ENCODE measurements at places on chromosomes 6 and 20. TPM values are rescaled to one million over a fixed set of nuclear protein-coding genes. Genes with fewer than 3 reads are reported as not detected.

- H3K27ac ChIP-seq = peak overlapping the region; percentile 66
- peaks cover 11% of the 10 kb centered on the region for H3K4me1 ChIP-seq
- peaks cover 29% of the 10 kb centered on the region for H3K36me3 ChIP-seq
- no peak overlapping the region for H3K4me3 ChIP-seq
Observed at GRCh38 chr20:32155017-32155981, 45.8 kb downstream of the TM9SF4 start.

GRCh38 chr6:112221981-112222852 lies 32.1 kb downstream of the LAMA4 start:
- peak; percentile 93 for DNase-seq
- H3K27me3 ChIP-seq = no peaks in the 10 kb centered on the region
- H3K4me1 ChIP-seq = peaks cover 38% of the 10 kb centered on the region
- H3K4me3 ChIP-seq = no peak overlapping the region
- no peaks in the 10 kb centered on the region for H3K36me3 ChIP-seq

DNA sequence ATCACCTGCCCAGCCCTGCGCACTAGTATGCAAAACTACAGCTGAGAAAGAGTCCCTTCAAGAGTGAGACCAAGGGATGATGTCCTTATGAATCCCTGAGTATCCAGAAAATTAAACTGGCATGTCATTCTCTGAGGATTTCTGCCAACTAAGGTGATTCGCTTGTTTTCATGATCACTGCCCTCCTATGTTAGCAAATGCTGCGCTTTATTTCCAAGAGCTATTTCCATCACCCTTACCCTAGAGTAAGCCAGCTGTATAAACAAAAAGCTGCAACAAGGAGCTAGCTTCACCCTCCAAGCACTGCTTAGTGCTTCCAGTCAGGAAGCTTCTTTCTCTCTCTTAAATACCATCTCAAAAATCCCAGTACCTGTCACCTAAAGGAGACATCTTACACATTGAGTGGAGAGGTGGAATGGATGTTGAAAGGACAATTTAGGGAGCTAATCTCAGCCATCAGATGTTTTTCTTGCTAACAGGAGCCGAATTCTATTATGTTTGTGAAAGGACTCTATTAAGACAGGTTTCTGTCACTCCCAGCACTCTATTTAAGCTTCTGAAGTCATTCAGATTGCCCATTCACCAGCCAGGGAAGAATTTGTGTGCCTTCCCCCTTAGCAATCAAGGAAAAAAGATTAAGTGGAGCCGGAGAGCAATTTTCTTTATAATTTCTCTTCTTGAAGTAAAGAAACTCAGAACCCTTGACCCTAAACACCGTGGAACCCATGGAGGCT lies 322.2 kb downstream of the NRN1 start:
- H3K27me3 ChIP-seq = no peaks in the 10 kb centered on the region
- H3K4me1 ChIP-seq = no peaks in the 10 kb centered on the region
- no peak overlapping the region for H3K4me3 ChIP-seq
- no peak overlapping the region for H3K27ac ChIP-seq
- no peaks in the 10 kb centered on the region for H3K36me3 ChIP-seq

DNA sequence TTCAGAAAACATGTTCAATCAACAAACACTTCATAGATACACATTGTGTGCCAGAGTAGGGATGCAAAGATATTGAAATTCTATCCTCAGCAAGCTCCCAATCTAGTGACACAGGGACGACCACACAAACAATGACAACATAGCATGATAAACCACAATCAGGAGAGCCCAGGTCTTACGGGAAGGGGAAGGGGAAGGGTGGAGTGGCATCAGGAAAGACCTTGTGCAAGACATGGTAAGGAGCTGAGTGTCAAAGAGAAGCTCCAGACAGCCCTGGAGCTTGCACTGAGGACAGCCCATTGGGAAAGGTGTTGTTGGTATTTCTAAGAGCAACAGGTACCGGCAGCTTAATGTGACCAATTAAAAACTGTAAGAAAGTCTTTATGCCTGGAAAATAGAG lies 103.6 kb downstream of the PDE7B start:
- H3K27ac ChIP-seq = no peak overlapping the region
- no peaks in the 10 kb centered on the region for H3K4me1 ChIP-seq
- H3K27me3 ChIP-seq = no peaks in the 10 kb centered on the region
- H3K36me3 ChIP-seq = no peaks in the 10 kb centered on the region

- H3K27me3 ChIP-seq = no peaks in the 10 kb centered on the region
- no peaks in the 10 kb centered on the region for H3K36me3 ChIP-seq
- no peak for DNase-seq
- no peak overlapping the region for H3K27ac ChIP-seq
- no peaks in the 10 kb centered on the region for H3K4me1 ChIP-seq
- H3K4me3 ChIP-seq = no peak overlapping the region
Observed at GRCh38 chr6:168427184-168427583, 13.8 kb upstream of the SMOC2 start.

GRCh38 chr6:5337573-5337972 lies 76.3 kb downstream of the FARS2 start:
- DNase-seq = peak; percentile 83
- H3K4me1 ChIP-seq = no peaks in the 10 kb centered on the region
- no peaks in the 10 kb centered on the region for H3K27me3 ChIP-seq
- no peaks in the 10 kb centered on the region for H3K36me3 ChIP-seq
- no peak overlapping the region for H3K27ac ChIP-seq

DNA sequence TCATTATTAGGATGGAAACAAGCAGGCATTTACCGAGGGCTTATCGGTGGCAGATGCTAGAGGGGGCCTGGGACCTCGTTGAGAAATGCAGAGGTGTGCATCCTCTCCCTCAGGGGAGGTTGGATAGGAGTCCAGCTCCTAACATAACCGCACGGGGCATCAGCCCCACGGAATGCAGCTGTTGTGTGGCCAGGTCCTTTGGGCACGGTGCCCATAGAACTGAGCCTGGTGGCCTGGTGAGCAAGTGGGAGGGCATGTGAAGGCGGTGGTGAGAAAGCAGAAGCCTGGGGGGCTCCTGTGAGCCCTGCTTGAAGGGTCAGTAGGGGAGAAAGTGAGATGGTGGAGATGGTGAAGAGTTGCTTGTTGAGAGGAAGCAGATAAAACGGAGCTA lies 143.7 kb downstream of the CDH26 start:
- no peaks in the 10 kb centered on the region for H3K4me1 ChIP-seq
- no peaks in the 10 kb centered on the region for H3K27me3 ChIP-seq
- H3K4me3 ChIP-seq = no peak overlapping the region
- H3K36me3 ChIP-seq = no peaks in the 10 kb centered on the region

DNA sequence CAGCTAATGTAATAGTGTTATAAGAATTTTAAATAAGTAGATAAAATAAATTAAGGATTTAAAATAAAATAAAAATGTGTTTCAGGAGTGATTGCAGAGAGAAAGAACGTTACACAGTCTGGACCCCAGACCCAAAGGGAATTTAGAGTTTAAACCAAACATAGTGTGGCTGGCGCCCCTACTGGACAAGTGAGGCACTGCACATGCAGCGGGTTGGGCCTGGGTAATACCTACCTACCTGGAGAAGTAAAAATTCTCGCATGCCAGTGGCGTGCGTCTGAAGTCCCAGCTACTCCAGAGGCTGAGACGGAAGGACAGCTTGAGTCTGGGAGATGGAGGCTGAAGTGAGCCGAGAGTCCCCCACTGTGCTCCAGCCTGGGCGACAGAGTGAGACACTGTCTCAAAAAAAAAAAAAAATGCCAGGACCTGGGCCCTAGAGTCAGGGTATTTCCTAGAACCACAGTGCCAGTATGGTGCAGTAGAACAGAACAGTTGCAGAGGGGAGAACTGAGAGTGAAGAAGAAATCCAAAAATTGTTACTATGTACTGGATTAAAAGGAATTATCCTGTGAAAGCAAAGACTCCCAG lies 71.4 kb upstream of the TCF21 start:
- H3K4me3 ChIP-seq = no peak overlapping the region
- peaks cover 5% of the 10 kb centered on the region for H3K4me1 ChIP-seq
- H3K27me3 ChIP-seq = no peaks in the 10 kb centered on the region
- H3K27ac ChIP-seq = no peak overlapping the region
- no peak for DNase-seq

GRCh38 chr6:7468382-7469081 lies 72.9 kb upstream of the DSP start:
- no peaks in the 10 kb centered on the region for H3K36me3 ChIP-seq
- DNase-seq = peak; percentile 41

DNA sequence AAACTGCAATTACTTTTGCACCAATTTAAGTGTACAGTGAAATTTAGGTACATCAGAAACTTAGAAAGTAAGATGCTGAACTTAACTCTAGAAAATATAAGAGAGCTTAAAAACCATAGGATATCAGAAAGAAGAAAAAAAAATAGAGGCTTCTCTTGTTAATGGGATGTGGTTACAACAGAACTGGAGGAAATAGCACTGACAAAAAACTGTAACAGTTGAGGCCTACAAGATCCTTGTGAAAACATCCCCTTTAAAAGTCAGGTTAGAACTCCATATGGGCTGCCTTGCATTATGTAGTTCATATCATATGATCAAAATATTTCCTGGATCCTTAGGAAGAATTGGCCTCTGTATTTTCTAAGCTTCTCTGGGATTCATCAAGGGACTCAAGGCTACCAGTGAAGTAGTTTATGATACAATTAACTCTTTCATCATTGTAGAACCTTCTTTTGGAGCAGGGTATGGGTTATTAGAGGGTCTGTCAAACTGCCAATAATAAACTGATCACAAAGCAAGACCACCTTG lies 24.8 kb downstream of the MTCL3 start:
- no peak overlapping the region for H3K27ac ChIP-seq
- H3K27me3 ChIP-seq = no peaks in the 10 kb centered on the region
- DNase-seq = no peak
- H3K4me1 ChIP-seq = no peaks in the 10 kb centered on the region
- H3K36me3 ChIP-seq = peaks cover 9% of the 10 kb centered on the region

DNA sequence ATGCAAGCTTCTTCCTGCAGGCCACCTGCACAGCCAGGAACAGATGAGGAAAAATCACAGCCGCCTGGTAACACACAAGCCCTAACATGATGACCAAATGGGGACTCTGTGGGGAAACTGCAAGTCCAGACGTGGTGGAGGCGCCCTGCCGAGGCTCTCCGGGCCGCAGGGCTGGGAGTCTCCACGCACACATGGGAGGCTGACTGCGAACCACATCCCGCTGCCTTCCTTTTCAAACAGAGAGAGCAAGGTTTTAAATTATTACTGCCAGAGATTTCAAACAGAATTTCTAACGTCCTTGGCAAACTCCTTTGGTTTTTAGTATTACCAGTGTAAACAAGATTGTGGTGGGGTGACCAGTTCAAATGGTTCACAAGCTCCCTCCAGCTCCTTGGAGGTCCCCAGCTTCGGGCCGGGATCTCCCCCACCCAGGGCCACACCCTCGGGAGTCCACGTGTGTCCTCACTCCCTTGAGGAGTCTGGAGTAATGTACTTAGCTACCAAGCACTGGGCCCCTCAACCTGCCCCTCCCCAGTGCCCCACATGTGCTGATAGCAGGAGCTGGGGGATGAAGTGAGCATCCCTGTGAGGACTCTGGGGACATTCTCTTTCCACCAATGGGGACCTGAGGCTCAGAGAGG lies 252.7 kb downstream of the TAF4 start:
- H3K36me3 ChIP-seq = no peaks in the 10 kb centered on the region
- DNase-seq = no peak
- H3K27me3 ChIP-seq = no peaks in the 10 kb centered on the region
- H3K4me1 ChIP-seq = no peaks in the 10 kb centered on the region
- H3K4me3 ChIP-seq = no peak overlapping the region
- H3K27ac ChIP-seq = no peak overlapping the region

DNA sequence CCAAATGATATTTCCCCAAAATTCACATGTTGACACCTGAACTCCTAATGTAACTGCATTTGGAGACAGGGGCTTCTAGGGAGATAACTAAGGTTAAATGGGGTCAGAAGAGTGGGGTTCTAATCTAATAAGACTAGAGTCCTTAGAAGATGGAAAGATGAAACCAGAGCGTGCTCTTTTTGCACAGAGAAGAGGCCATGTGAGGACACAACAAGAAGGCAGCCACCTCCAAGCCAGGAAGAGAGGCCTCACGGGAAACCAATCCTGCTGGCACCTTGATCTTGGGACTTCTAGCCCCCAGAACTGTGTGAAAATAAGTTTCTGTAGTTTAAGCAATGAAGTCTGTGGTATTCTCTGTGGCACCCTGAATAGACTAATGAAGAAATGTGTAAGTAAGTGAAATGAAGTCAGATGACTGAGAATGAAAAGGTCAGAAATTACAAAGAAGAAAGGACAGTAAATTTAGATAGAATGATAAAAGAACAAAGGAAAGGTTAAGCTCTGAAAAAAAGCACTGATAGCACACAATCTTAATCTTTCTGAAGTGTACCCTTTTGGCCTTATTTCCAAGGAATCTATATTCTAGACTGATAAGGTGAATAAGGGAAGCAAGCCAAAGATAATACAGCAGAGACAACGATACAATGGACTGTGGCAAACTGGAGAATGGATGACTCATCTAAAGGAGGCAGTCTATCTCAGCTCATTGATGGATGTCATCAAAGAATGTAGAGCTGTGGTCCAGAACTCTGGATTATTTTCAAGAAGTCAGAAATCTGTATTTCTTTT lies 110.4 kb downstream of the MYB start:
- peak; percentile 70 for DNase-seq

DNA sequence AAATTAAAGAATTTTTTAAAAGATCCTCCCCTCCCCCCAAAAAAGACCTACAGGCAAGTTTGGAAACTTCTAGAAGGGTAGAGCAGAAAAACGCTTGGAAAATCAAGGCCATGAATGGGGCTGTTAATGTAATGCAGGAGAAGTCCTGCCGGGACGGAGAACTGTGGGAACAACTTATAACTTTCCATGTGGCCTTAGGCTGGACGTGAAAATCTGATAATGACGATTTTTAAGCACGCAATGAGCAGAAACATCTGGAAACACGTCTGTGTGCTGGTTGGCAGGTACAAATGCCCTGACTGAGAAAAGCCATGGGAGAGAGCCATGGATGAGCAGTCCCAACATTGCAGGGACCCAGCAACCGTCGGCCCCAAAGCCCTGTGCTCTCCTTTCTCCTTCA lies 198.7 kb upstream of the RREB1 start:
- DNase-seq = no peak
- H3K27ac ChIP-seq = no peak overlapping the region
- H3K27me3 ChIP-seq = peaks cover 12% of the 10 kb centered on the region
- no peaks in the 10 kb centered on the region for H3K4me1 ChIP-seq
- H3K36me3 ChIP-seq = no peaks in the 10 kb centered on the region
- H3K4me3 ChIP-seq = no peak overlapping the region

GRCh38 chr20:19975436-19975799 lies 41.7 kb upstream of the NAA20 start:
- peak overlapping the region; percentile 96 for H3K27ac ChIP-seq
- peak; percentile 61 for DNase-seq
- peak overlapping the region; percentile 94 for H3K4me3 ChIP-seq
- H3K36me3 ChIP-seq = no peaks in the 10 kb centered on the region
- H3K27me3 ChIP-seq = no peaks in the 10 kb centered on the region

DNA sequence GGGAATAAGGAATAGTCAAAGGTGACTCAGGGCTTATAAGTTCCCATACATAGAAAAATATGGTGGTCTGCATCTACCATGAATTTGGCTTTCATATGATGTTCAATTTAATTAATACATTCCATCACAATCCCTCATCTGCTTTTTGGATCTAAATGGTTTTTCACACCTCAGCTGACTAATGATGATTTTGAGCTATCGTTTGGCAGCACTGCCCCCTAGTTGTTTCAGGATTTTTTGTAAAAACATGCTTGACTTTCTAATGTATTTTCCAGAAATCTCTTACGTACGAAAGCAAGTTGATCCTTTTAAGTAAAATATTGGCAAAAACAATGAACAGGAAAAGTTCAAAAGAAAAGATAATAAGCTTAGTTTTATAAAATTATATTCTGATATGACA lies 408.6 kb upstream of the ADGRB3 start:
- no peaks in the 10 kb centered on the region for H3K27me3 ChIP-seq
- H3K4me1 ChIP-seq = no peaks in the 10 kb centered on the region
- H3K27ac ChIP-seq = no peak overlapping the region
- no peak for DNase-seq

Gene BFSP1
- total RNA-seq = 4.2 TPM

Gene ZC3H12D
- total RNA-seq = 0.10 TPM

Gene LEMD2
- 62.2 TPM for total RNA-seq

Gene HLA-DOA
- total RNA-seq = 0.48 TPM

Gene TBXT
- total RNA-seq = not detected

Gene RFX6
- total RNA-seq = not detected

Measured in astrocyte (in vitro differentiated cells and primary cell).